Pons (tissue), 1 donor: ENCODE measurements at places on chromosomes 1 and 21.

DNA sequence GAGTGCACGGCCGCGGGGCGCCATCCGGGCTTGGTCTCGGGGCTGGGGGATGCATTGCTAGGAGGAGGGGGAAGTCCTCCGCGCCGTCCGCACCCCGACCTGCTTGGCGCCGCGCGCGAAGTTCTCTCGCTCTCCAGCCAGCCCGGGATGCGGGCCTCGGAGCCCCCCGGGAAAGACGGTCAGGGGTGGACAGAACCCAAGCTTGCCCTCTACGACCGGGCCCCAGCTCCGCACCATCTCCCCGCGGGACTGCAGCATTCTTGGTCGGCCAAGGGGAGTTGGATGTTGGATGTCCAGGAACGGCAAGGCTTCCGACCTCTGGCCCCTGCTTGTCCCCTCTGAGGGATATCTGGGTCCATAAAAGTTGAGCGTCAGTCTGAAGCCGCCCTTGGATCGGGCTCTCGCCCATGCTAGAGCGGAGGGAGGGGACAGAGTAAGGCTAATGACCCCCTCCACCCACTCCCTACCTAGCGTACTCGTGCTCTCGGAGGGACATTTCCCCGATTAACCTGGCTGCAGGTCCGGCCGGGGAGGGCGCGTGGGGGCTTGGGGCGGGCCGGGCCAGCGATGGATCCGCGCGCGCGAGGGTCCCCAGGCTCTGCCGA, 522 bp downstream of the DISP3 start:
- DNase-seq, result no peak

DNA sequence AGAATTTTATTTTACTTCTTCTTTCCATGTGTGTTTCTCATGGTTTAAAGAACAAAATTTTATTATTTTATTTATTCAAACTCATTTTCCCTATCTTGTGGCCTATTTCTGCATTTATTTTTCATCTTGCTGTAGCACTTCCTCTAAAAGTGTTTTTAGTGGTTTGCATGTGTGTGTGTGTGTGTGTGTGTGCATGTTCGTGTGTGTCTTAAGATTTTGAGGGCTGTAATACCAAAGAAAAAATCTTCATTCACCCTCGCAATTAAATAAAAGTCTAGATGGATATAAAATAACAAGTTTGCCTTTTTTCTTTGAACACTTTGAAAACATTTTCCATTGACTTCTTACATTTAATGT, 24.6 kb upstream of the FCRL3 start:
- DNase-seq, result no peak

- no peak for DNase-seq
Measured at GRCh38 chr1:119544165-119544762, 37.3 kb downstream of the HSD3B1 start.

DNA sequence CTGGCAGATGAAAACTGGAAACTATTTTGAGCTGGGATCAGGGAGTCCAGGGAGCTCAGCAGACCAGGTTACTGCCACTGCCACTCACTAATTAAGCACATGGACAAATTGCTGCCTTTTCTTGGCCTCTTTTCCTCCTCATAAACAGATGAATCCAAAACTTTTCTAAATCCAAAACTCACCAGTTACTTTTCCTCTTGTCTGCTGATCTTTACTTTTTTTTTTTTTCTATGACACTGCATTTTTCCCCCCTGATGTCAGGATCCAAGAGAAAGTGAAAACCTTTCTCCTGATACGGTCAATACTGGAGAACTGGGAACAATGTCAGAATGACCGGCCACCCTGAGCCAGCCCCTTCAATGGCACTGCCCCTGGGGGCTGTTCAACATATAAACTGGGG, 405.8 kb downstream of the DUSP10 start:
- no peak for DNase-seq

DNA sequence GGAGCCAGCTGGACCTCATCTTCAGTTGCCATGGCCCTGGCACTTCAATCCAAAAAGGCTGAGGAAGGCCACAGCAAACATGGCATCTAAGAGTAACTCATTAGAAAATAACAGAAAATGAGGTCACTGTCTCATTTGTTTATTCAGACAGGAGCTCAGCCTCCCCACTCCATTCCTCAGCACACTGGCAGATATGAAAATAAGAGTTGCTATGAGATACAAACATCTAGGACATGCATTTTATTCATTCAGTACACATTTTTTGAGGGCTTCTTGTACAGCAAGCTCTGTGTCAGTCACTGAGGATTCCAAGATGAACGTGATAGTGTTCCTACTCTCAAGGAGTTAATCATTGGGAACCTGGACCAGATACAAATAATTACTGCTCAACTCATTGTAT, 32.7 kb upstream of the TMEM125 start:
- DNase-seq, result no peak

- DNase-seq, result no peak
Measured at GRCh38 chr1:51515982-51516648, 3.0 kb downstream of the EPS15 start.

DNA sequence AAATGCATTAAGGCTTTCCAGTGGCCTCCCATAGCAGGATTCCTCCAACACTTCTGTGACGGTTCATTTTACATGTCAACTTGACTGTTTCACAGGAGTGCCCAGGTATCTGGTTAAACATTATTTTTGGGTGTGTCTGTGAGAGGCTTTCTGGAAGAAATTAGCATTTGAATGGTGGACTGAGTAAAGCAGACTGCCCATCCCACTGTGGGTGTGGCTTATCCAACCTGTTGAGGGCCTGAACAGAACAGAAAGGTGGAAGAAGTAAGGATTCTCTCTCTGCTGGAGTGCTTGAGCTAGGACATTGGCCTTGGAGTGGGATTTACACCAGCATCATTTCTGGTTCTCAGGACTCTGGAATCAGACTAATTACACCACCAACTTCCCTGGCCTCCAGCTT, 85.6 kb downstream of the RGS7 start:
- DNase-seq, result no peak

- no peak for DNase-seq
Measured at GRCh38 chr1:197546989-197547388, 228.3 kb downstream of the DENND1B start.

- no peak for DNase-seq
Measured at GRCh38 chr21:16530656-16531055, 800.9 kb downstream of the USP25 start.

DNA sequence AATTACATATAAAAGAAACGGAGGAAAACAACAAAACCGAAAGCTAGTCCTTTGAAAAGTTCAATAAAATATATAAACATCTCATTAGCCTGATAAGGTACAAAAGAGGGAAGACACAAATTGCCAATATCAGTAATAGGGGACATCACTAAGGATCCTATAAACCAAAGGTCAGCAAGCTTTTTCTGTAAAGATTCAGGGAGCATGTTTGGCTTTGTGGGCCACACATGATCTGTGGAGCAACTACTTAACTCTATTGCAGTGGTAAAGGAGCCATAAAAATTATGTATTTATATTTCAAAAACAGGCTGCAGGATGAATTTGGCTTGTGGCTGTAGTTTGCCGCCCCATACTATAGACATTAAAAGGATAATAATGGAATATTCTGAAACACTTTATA, 5.5 kb upstream of the NSUN4 start:
- DNase-seq, result no peak
